ENCODE measurements at places on chromosomes 11 and 22. TPM values are rescaled to one million over a fixed set of nuclear protein-coding genes. Genes with fewer than 3 reads are reported as not detected.

Gene NEAT1
- 223 TPM for total RNA-seq

- H3K36me3 ChIP-seq = no peaks in the 10 kb centered on the region
- no peaks in the 10 kb centered on the region for H3K4me1 ChIP-seq
- DNase-seq = no peak
- peaks cover 37% of the 10 kb centered on the region for H3K27me3 ChIP-seq
These were observed 19.8 kb downstream of the KCNQ1 start for GRCh38 chr11:2464451-2465165.

GRCh38 chr11:72378704-72379383 is 55.5 kb downstream of the CLPB start:
- no peaks in the 10 kb centered on the region for H3K4me1 ChIP-seq
- no peak overlapping the region for H3K4me3 ChIP-seq
- peaks cover 4% of the 10 kb centered on the region for H3K36me3 ChIP-seq
- H3K27ac ChIP-seq = no peak overlapping the region
- H3K27me3 ChIP-seq = no peaks in the 10 kb centered on the region

DNA sequence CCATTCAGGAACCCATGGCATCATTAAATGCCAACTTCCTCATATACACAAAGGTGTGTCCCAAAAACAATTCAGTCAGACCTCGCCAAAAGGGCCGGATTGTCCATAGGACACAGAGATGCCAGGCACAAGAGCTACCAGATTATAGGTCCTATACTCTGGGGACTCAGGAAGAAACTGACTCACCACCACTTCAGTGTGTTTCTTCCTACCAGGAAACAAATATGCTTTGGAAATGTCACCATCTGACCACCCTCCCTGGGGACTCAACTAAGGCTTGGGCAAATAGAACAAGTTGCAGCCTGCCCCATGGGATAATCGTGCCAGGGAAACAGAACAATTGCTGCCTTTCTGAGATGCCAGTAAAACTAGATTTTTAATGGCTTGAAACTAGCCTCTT is 11.7 kb downstream of the POU2AF3 start:
- no peak overlapping the region for H3K4me3 ChIP-seq
- H3K27me3 ChIP-seq = peaks cover 32% of the 10 kb centered on the region
- no peaks in the 10 kb centered on the region for H3K4me1 ChIP-seq
- H3K27ac ChIP-seq = no peak overlapping the region
- no peak for DNase-seq

GRCh38 chr22:41401781-41402648 is 20.3 kb downstream of the TEF start:
- peak overlapping the region; percentile 3 for H3K4me3 ChIP-seq
- DNase-seq = peak; percentile 74
- peak overlapping the region; percentile 73 for H3K27ac ChIP-seq
- peaks cover 5% of the 10 kb centered on the region for H3K36me3 ChIP-seq
- H3K4me1 ChIP-seq = peaks cover 22% of the 10 kb centered on the region

DNA sequence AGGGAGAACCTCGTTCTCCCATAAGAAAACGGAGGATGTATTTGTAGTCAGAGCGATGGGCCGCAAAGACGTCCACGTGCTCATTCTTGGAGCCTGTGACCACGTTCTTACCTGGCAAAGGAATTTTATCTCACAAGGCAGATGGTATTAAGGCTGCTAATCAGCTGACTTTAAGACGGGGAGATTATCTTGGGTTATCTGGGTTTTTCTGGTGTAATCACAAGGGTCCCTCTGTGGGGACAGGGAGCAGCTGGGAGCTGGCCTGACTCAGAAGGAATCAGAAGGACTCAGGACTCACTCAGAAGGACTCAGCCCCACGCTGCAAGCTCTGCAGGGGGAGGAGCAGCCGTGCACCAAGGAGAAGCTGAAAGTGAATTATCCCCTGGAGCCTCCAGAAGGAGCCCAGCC is 7.5 kb upstream of the SIGIRR start:
- H3K27ac ChIP-seq = no peak overlapping the region
- no peak overlapping the region for H3K4me3 ChIP-seq
- no peak for DNase-seq
- no peaks in the 10 kb centered on the region for H3K36me3 ChIP-seq
- H3K27me3 ChIP-seq = peaks cover 11% of the 10 kb centered on the region

GRCh38 chr11:72724851-72725723 is 27.1 kb downstream of the ARAP1 start:
- peaks cover 50% of the 10 kb centered on the region for H3K4me1 ChIP-seq
- peaks cover 7% of the 10 kb centered on the region for H3K36me3 ChIP-seq
- peak; percentile 68 for DNase-seq
- H3K4me3 ChIP-seq = no peak overlapping the region
- peak overlapping the region; percentile 37 for H3K27ac ChIP-seq
- H3K27me3 ChIP-seq = no peaks in the 10 kb centered on the region

DNA sequence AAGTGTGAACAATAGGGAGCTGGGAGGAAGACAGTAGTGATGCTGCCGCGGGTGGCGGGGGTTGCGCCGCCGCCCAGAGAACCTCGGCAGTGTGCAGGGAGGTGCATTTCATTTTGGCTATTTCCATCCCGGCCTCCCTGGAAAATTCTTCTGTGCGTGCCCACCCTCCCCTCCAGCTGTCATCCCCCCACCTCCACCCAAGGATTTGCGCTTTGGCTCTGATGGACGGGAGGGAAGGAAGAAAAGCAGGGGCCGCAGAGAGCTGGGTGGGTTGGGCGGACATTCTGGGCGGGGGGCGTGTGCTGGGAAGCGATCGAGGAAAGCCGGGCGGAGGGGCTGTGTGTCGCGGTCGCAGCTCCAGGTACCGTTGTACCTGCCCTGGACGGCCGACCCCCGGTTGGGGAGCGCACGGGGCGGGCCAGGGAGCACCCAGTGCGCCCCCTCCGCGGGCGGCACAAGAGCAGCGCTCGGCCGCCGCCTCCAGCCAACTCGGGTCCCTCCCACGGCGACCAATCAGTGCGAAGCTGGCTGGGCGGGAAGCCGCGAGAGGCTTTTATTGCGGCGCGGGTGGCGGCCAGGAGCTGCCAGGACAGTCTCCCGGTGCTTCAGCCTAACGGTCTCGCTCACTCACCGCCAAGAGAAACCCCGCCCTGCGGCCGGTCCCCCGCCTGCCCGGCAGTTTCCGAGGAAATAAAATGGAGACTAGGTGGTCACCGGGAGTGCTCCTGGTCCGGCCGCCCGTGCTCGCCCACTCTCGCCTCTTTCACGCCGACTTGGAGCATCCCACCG is 1.6 kb downstream of the NCAM1 start:
- no peaks in the 10 kb centered on the region for H3K36me3 ChIP-seq
- H3K27me3 ChIP-seq = peaks cover 23% of the 10 kb centered on the region
- peaks cover 6% of the 10 kb centered on the region for H3K4me1 ChIP-seq
- no peak overlapping the region for H3K27ac ChIP-seq

- H3K27me3 ChIP-seq = no peaks in the 10 kb centered on the region
- peaks cover 33% of the 10 kb centered on the region for H3K4me1 ChIP-seq
- DNase-seq = no peak
- no peak overlapping the region for H3K4me3 ChIP-seq
- H3K27ac ChIP-seq = no peak overlapping the region
These were observed 67.8 kb downstream of the FCHSD2 start for GRCh38 chr11:73074319-73074718.

- peak overlapping the region; percentile 69 for H3K4me3 ChIP-seq
- H3K4me1 ChIP-seq = peaks cover 6% of the 10 kb centered on the region
- no peaks in the 10 kb centered on the region for H3K36me3 ChIP-seq
- H3K27me3 ChIP-seq = peaks cover 13% of the 10 kb centered on the region
These were observed 3.5 kb downstream of the OSM start for GRCh38 chr22:30262917-30263741.

- H3K36me3 ChIP-seq = no peaks in the 10 kb centered on the region
- no peak for DNase-seq
- no peak overlapping the region for H3K4me3 ChIP-seq
- no peak overlapping the region for H3K27ac ChIP-seq
These were observed 333.9 kb upstream of the C11orf87 start for GRCh38 chr11:109088086-109088485.

Data from HFFc6 (cell line).